ENCODE measurements at places on chromosomes 1 and 21. TPM values are rescaled to one million over a fixed set of nuclear protein-coding genes. Genes with fewer than 3 reads are reported as not detected.
A peak's percentile ranks its signal among the peaks of the same experiment; 100 is the strongest.

Gene DRAXIN
- 20.1 TPM for total RNA-seq

Gene GSTM5
- total RNA-seq, result not detected

Gene DCDC2B
- not detected for total RNA-seq

Gene C1orf94
- total RNA-seq, result 1.9 TPM

Gene TCEA3
- 0.29 TPM for total RNA-seq

Gene DHX9
- total RNA-seq, result 338 TPM

Gene GPA33
- total RNA-seq, result 0.11 TPM

Gene RPL11
- 1,618 TPM for total RNA-seq

Gene SPATA6
- 8.0 TPM for total RNA-seq

Gene NEGR1
- 0.13 TPM for total RNA-seq

Gene SLAMF9
- total RNA-seq, result not detected

GRCh38 chr1:111535256-111536191 lies 32.1 kb upstream of the ADORA3 start:
- H3K4me1 ChIP-seq, result peaks cover under 1% of the 10 kb centered on the region
- no peak for DNase-seq
- no peak overlapping the region for H3K27ac ChIP-seq
- H3K27me3 ChIP-seq, result no peaks in the 10 kb centered on the region
- H3K4me3 ChIP-seq, result no peak overlapping the region

- H3K4me1 ChIP-seq, result no peaks in the 10 kb centered on the region
- H3K4me3 ChIP-seq, result no peak overlapping the region
- DNase-seq, result no peak
Measured at GRCh38 chr1:199671684-199672083, 355.8 kb upstream of the NR5A2 start.

DNA sequence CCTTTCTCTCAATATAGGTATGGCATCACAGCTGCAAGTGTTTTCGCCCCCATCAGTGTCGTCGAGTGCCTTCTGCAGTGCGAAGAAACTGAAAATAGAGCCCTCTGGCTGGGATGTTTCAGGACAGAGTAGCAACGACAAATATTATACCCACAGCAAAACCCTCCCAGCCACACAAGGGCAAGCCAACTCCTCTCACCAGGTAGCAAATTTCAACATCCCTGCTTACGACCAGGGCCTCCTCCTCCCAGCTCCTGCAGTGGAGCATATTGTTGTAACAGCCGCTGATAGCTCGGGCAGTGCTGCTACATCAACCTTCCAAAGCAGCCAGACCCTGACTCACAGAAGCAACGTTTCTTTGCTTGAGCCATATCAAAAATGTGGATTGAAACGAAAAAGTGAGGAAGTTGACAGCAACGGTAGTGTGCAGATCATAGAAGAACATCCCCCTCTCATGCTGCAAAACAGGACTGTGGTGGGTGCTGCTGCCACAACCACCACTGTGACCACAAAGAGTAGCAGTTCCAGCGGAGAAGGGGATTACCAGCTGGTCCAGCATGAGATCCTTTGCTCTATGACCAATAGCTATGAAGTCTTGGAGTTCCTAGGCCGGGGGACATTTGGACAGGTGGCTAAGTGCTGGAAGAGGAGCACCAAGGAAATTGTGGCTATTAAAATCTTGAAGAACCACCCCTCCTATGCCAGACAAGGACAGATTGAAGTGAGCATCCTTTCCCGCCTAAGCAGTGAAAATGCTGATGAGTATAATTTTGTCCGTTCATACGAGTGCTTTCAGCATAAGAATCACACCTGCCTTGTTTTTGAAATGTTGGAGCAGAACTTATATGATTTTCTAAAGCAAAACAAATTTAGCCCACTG lies 11.5 kb downstream of the HIPK1 start:
- no peaks in the 10 kb centered on the region for H3K27me3 ChIP-seq
- H3K4me1 ChIP-seq, result no peaks in the 10 kb centered on the region
- H3K36me3 ChIP-seq, result peaks cover 16% of the 10 kb centered on the region
- DNase-seq, result no peak

DNA sequence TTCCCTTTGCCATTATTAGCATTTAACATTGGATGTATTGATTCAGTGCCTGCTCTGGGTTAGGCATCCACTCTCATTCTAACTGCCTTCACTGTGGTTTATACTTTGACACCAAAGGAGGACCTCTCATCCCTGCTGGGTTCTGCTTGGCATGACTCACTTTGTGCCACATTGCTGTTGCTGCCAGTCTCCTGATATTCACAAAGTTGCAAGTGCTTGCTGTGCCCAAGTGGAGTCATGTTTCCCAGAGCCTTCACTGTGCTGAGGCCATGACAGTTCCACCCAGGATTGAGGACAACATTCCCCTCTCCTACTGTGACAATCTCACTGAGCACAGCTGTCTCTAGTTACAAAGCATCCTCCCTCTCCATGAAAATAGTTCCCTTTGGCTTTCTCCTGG lies 519.9 kb upstream of the USP24 start:
- H3K27me3 ChIP-seq, result no peaks in the 10 kb centered on the region
- H3K4me3 ChIP-seq, result no peak overlapping the region
- H3K36me3 ChIP-seq, result no peaks in the 10 kb centered on the region
- no peak for DNase-seq
- H3K27ac ChIP-seq, result no peak overlapping the region
- H3K4me1 ChIP-seq, result no peaks in the 10 kb centered on the region

GRCh38 chr1:42164551-42165420 lies at the start of gene GUCA2A:
Gene GUCA2A, minus strand, starts transcription at chr1:42164745. Its CDS starts 33 bp downstream, at chr1:42164712.
- H3K27ac ChIP-seq, result no peak within 1 kb of the TSS
- H3K27me3 ChIP-seq, result no peaks in the 10 kb centered on the region
- no peaks in the 10 kb centered on the region for H3K4me1 ChIP-seq
- H3K36me3 ChIP-seq, result no peaks in the 10 kb centered on the region
- DNase-seq, result no peak
- H3K4me3 ChIP-seq, result no peak within 1 kb of the TSS

- no peak within 1 kb of the TSS for H3K27ac ChIP-seq
- H3K27me3 ChIP-seq, result no peaks in the 10 kb centered on the region
- peak within 1 kb of the TSS; percentile 100 for H3K4me3 ChIP-seq
Measured at GRCh38 chr1:247007511-247008405, at the start of gene ZNF695. Gene ZNF695, minus strand, starts transcription at chr1:247008057. Its CDS starts 149 bp downstream, at chr1:247007908.

GRCh38 chr21:31145274-31145673 lies 107.0 kb upstream of the KRTAP19-8 start:
- no peak overlapping the region for H3K4me3 ChIP-seq
- peak overlapping the region; percentile 13 for H3K27ac ChIP-seq
- no peaks in the 10 kb centered on the region for H3K27me3 ChIP-seq
- no peak for DNase-seq
- H3K4me1 ChIP-seq, result peaks cover 2% of the 10 kb centered on the region

DNA sequence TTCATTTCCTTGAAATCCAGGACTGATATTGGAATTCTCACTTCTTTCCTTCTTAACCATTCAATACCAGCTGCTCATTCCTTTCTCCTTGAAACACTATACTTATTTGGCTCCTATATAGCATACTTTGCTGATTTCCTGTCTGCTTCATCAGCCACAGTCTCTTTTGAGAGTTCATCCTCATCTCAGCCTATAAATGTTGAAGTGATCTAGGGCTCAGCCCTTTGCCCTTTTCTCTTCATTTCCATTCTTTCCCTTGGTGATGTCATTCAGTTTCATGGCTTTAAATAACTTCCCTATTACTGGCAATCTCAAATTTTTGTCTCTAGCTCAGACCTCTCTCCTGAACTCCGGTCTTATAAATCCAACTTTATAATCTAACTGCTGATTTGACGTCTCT lies 24.1 kb upstream of the RABGAP1L start:
- no peak for DNase-seq
- no peaks in the 10 kb centered on the region for H3K4me1 ChIP-seq
- no peak overlapping the region for H3K4me3 ChIP-seq

GRCh38 chr1:199784138-199784895 lies 243.2 kb upstream of the NR5A2 start:
- H3K27ac ChIP-seq, result no peak overlapping the region
- no peak for DNase-seq
- no peaks in the 10 kb centered on the region for H3K27me3 ChIP-seq
- H3K4me3 ChIP-seq, result no peak overlapping the region
- no peaks in the 10 kb centered on the region for H3K4me1 ChIP-seq

GRCh38 chr1:32241001-32241763 lies 5.8 kb upstream of the FAM167B start:
- no peak overlapping the region for H3K27ac ChIP-seq
- no peaks in the 10 kb centered on the region for H3K36me3 ChIP-seq
- H3K27me3 ChIP-seq, result no peaks in the 10 kb centered on the region

DNA sequence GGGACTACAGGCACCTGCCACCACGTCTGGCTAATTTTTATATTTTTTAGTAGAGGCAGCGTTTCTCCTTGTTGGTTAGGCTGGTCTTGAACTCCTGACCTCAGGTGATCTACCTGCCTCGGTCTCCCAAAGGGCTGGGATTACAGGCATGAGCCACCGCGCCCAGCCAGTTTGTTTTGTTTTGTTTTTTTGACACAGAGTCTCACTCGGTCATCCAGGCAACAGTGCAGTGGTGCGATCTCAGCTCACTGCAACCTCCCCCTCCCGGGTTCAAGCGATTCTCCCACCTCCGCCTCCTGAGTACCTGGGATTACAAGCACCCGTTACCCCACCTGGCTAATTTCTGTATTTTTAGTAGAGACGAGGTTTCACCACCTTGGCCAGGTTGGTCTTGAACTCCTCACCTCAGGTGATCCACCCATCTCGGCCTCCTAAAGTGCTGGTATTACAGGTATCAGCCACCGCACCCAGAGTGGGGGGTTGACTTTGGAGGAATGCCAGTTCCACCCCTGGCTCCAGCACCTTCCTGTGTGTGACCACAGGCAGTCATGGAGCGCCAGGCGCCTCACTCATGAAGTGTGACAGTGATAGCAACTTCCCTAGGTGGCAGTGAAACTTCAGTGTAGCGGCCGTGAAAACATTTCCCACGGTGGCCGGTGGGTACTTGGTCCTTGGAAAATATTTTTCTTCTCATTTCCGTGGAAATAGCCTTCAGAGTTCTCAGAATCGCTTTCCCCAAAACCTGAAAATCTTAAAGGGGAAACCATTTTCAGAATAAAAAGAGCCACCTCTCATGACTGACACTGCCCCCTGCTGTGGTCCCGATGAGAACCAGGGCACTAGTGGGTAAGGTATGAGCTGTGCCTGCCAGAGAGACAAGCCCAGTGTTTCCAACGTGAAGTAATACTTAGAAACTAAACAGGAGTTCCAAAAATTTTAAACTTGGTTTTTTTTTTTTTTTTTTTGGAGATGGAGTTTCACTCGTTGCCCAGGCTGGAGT lies 48.6 kb downstream of the WDR4 start:
- no peak overlapping the region for H3K27ac ChIP-seq
- H3K36me3 ChIP-seq, result peaks cover 1% of the 10 kb centered on the region
- peaks cover 3% of the 10 kb centered on the region for H3K27me3 ChIP-seq
- DNase-seq, result no peak
- no peak overlapping the region for H3K4me3 ChIP-seq

DNA sequence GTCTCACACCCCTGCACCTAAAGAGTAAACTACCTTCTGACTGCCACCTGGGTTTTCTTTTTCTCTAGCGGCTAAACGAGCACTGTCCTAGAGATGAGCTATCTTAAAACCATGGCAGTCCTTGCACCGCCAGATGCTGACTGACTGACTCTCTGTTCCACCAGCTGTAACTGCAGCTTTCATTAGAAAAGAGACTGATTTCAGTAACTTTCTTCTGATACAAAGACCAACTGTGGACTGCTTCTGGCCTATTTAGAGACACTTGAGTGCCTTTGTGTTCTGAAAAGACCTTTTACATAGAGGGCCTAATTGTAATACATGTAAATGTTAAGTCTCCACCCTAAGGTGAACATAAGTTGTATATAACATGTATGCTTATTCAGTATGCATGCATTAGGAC lies 152.5 kb downstream of the DISC1 start:
- H3K36me3 ChIP-seq, result no peaks in the 10 kb centered on the region
- no peaks in the 10 kb centered on the region for H3K27me3 ChIP-seq
- peaks cover 4% of the 10 kb centered on the region for H3K4me1 ChIP-seq

- H3K36me3 ChIP-seq, result no peaks in the 10 kb centered on the region
- H3K4me1 ChIP-seq, result no peaks in the 10 kb centered on the region
- H3K27me3 ChIP-seq, result no peaks in the 10 kb centered on the region
- DNase-seq, result no peak
- no peak overlapping the region for H3K4me3 ChIP-seq
- no peak overlapping the region for H3K27ac ChIP-seq
Measured at GRCh38 chr1:52238474-52238873, 96.6 kb downstream of the ZFYVE9 start.

DNA sequence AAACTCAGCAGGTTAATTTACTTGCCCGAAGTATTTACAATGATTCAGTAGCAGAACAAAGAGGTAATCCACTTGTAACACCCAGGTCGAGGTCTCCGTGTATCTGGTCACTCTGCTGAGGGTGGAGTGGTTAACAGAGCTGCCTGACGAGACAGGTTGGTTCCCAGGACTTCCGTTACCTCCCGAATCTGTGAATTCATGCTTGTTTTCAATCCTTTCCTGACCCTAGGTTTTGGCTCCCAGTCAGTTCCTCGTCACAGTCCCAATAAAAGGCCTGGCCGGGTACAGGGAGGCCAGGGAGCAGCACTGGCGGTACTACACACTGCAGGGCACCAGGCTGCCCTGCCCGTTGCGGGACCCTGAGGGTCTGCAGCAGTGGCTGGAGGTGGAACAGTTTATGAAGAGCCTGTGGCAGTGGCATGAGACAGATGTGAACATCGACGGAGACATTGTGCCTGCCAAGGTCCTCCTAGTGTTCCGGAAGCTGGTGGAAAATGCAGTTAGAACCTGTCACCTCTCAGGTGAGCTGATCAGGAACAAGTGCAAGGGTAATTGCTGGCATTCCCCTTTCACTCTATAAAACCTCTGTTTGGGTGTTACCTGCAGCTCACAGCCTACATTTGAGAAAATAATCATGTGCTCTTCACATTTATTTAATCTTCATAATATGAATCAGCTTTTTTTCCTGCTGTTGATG lies 12.8 kb downstream of the MAB21L3 start:
- H3K4me1 ChIP-seq, result no peaks in the 10 kb centered on the region
- H3K27me3 ChIP-seq, result no peaks in the 10 kb centered on the region
- H3K27ac ChIP-seq, result no peak overlapping the region
- DNase-seq, result no peak
- no peak overlapping the region for H3K4me3 ChIP-seq
- H3K36me3 ChIP-seq, result no peaks in the 10 kb centered on the region

GRCh38 chr1:24009406-24009805 lies 29.3 kb upstream of the SRSF10 start:
- H3K27me3 ChIP-seq, result no peaks in the 10 kb centered on the region
- no peak overlapping the region for H3K27ac ChIP-seq
- H3K4me1 ChIP-seq, result no peaks in the 10 kb centered on the region
- no peak for DNase-seq
- H3K36me3 ChIP-seq, result no peaks in the 10 kb centered on the region

DNA sequence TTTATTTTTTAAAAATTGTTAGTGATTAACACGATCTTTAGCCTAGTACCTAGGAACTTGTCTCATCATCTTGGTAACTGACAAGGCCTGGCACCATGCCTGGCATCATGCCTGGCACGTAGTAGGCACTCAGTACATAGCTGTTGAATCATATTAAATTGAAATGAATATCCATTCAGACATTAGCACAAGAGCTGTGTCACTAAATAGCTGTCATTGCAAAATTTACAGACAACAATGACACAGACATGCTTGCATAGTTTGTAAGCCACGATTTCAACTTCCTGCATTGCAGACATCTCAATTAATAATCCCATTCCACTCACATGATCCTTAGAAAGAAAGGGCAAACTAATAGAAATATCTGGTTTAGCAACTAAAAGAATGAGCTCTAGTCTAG lies 15.4 kb upstream of the PHACTR4 start:
- no peaks in the 10 kb centered on the region for H3K4me1 ChIP-seq
- no peak for DNase-seq
- H3K27ac ChIP-seq, result no peak overlapping the region
- no peaks in the 10 kb centered on the region for H3K27me3 ChIP-seq

GRCh38 chr1:209622841-209623829 lies 29.1 kb downstream of the LAMB3 start:
- H3K36me3 ChIP-seq, result no peaks in the 10 kb centered on the region
- H3K27me3 ChIP-seq, result no peaks in the 10 kb centered on the region
- DNase-seq, result no peak
- no peaks in the 10 kb centered on the region for H3K4me1 ChIP-seq

Measured in H9 (cell line).